Astrocyte of the hippocampus (primary cell): ENCODE measurements at places on chromosomes 2 and 18.

DNA sequence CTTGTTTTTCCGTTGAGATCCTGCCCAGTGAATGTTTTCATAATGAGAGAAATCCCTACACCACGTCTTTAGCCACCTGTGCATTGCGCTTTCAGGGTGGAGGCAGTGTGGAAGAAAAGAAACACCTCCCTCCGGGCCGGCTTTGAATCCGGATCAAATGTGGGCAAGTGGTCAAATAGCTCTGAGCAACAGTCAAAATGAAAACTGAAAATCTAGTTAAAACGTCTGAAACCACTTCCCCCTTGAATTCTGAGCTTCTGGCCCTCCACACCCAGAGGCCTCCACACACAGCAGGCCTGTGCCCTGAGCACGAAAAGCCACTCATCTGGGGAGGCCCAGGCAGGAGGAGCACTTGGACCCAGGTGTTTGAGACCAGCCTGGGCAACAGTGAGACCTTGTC, 263.6 kb upstream of the SALL3 start:
- DNase-seq, result no peak

GRCh38 chr2:157420771-157421323, 23.0 kb downstream of the CYTIP start:
- no peak for DNase-seq

- DNase-seq, result no peak
Measured at GRCh38 chr2:141207036-141207385, 923.8 kb downstream of the LRP1B start.

GRCh38 chr18:44680273-44681075, at the start of gene SETBP1:
Gene SETBP1, plus strand, starts transcription at chr18:44680888. Its CDS starts 20,459 bp downstream, at chr18:44701347.
- DNase-seq, result peak; percentile 86

DNA sequence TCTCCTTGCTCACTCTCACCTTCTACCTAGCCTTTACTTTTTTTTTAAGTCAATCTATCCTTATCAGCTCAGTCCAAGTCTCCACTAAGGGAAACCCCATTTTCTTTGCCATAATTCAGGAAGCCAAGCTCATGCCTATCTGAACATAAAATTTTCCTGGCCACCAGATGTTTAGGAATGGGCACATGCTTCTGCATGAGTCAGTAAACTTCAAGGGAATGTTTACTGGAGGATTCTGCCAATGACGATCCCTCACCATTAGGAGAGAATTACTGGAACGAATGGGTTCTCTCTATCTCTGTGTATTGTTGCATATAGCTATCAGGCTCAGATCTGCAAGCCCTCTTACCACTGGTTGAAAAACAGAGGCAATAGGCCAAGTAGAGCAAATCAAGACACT, 731.7 kb upstream of the ZNF804A start:
- DNase-seq, result no peak

DNA sequence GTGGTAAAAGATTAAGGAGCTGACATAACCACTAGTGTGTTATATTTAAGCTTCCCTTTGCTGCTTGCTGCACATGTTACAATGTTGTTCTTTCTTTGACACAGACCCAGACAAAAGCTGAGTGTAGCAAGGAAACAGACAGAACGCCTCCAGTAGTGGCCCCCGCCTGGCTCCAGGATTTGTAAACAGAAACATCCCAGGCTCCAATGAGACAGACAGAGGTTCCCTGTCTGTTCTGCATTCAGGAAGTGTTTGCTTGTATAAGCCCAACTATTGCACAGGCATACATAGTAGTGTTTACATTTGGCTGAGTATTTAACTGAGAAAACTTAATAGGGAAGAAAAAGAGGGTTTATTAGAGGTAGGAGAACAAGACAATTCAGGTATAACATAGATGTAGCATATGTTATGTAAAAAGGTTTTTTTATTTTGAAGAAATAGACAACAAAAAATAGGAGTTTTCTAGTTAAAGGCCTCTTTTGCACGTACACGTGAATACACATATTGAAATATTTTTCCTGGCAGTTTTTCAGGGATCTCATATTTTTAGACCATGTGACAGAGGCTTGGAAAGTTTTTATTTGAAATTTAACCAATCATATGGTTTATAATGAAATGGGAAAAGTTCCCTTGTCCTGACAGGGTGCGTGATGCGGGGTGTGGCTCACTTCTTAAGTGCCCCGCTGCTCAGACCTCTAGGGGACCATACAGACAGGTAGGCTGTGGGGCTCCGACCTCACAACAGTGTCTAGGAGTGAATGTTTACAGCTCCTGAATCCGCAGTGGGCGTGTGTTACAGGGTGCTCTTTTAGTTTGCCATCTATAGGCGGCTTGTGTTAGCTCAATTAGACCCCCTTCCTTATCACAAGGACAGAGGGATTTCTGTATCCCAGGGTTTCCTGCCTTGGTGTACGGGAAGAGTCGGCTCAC, 118.4 kb downstream of the BMPR2 start:
- peak; percentile 41 for DNase-seq
